Naive thymus-derived CD8-positive, alpha-beta T cell (primary cell): ENCODE measurements at places on chromosomes 3 and 15. TPM values are rescaled to one million over a fixed set of nuclear protein-coding genes. Genes with fewer than 3 reads are reported as not detected.

Gene GUCA1C
- total RNA-seq, result not detected

Gene AADACL2
- total RNA-seq, result not detected

Gene IMPG2
- total RNA-seq, result 0.96 TPM

Gene TPRG1
- 5.3 TPM for total RNA-seq

Gene PODXL2
- 2.5 TPM for total RNA-seq

Gene PIF1
- not detected for total RNA-seq

Gene HGD
- 3.8 TPM for total RNA-seq

Gene UNC13C
- total RNA-seq, result not detected
